Activated naive CD4-positive, alpha-beta T cell (primary cell): ENCODE measurements at places on chromosomes 11 and 22.
A peak's percentile ranks its signal among the peaks of the same experiment; 100 is the strongest.

DNA sequence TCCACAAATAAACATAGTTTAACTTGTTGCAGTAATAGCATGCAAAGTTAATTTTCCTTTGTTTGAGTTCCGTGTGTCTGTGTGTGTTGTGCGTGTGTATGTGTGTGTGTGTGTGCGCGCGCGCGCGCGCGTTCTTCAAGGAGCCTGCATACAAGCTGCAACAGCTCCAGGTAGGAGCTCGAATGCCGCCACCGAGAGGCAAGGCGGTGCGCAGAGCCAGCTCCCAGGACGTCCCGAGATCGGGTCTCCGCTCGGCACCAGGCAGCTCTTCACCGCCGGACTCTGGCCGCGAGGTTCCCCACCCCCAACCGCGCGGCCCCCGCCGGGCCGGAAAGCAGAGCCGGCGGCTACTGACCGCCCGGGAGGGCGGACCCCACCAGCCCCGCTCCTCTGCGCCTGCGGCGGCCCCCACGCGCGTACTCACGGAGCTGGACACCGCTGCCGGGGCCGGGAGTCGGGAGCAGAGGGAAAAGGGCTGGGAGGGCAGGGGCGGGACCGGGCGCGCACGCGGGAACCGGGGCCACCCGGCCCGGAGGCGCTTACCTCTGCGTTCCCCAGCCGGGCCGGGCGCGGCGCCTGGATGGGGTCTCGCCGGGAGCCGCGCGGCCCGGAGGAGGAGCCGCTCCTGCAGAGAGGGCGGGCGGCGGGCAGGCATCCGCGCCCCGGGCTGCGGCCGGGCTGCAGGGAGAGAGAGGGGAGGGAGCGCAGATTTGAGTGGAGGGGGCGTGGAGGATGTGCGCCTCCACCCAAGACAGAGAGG lies 40.4 kb upstream of the AKIP1 start:
- no peak for DNase-seq

- no peak for DNase-seq
Measured at GRCh38 chr22:49048591-49048990, 779.1 kb downstream of the BRD1 start.

GRCh38 chr11:110724358-110724757 lies 12.1 kb upstream of the ARHGAP20 start:
- no peak for DNase-seq

- DNase-seq: no peak
Measured at GRCh38 chr22:18145676-18146388, 4.1 kb upstream of the USP18 start.

DNA sequence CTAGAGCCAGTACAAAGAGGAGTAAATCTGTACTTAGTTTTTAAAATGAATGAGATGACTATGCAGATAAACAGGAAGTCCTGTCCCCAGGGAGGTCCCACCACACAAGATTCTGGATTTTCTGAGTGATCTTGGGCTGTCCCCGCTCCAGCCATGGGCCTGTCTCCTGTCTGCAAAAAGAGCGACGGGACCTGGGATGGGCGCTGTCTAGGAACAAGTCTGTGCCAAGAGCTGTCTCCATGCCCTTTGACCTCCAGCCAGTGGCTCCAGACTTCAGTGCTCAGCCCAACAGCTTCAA lies 6.0 kb downstream of the CSNK1E start:
- DNase-seq: no peak

GRCh38 chr22:34017205-34017604 lies 96.9 kb upstream of the LARGE1 start:
- DNase-seq: no peak

GRCh38 chr11:35247428-35247827 lies 108.5 kb downstream of the CD44 start:
- no peak for DNase-seq

GRCh38 chr11:36186340-36187175 lies 102.7 kb downstream of the COMMD9 start:
- no peak for DNase-seq

DNA sequence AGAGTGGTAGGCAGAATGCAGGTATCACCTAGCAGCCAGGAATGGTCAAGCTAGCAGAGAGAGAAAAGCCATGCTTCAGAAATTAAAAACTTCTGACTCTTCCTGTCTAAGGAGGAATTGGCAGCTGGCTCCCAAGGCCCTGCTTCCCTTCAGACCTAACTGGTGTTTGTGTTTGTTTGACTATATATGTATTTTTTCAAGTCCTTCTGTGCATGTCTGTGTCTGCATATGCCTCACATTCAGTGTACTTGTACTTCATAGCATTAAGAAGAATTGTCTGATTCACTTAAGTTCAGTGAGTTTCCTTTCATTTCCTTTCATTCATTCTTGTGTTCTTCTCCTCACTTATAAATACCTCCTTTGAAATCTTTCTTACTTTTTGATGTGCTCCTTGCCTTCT lies 109.0 kb upstream of the RRM1 start:
- no peak for DNase-seq

DNA sequence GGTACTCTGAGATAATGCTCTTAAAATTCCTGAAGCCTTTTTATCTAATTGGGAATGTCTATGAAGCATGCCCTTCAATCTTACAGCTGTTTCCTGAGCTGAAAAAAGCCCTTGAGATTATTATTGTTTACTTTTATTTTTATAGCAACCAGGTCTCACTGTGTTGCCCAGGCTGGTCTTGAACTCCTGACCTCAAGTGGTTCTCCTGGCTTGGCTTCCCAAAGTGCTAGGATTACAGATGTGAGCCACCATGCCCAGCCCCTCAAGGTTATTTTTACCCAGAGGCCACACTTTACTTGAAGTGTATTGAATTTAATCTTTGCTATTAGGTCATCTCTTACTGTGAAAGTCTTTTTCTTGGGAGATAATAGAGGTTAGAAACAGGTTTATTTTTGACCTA lies 7.0 kb upstream of the SWAP70 start:
- no peak for DNase-seq

- no peak for DNase-seq
Measured at GRCh38 chr11:13042873-13043342, 33.8 kb downstream of the RASSF10 start.

DNA sequence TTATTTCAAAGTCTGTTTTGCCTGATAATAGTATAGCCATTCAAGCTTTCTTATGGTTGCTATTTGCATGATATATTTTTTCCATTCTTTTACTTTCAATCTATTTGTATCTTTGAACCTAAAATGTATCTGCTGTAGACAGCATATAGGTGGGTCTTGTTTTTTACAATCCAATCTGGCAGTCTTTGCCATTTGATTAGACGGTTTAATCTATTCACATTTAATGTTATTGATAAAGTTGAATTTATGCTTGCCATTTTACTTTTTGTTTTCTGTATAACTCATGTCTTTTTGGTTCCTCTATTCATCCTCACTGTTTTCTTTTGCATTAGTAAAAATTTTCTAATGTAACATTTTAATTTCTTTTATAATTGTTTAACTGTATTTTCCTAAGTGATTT lies 37.4 kb downstream of the MMP20 start:
- no peak for DNase-seq

DNA sequence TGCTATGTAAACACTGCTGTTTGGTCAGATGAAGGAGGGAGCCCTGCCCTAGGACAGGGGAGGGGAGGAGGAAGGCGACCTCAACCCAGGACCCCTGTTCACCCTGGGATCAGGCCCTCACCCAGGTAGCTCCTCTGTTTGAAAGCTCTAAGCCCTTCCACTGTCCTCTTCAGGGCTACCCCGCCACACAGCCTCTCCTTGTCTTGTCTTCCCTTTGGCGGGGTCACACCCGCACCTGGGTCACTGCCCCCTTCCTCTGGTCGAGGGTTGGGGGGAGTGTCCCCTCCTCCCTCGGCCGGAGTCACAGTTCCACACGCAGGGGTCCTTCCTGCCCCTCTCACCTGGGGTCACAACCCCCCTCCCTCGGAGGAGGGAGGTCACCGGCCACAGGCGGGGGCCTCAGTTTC lies 463 bp upstream of the PTPMT1 start:
- no peak for DNase-seq

DNA sequence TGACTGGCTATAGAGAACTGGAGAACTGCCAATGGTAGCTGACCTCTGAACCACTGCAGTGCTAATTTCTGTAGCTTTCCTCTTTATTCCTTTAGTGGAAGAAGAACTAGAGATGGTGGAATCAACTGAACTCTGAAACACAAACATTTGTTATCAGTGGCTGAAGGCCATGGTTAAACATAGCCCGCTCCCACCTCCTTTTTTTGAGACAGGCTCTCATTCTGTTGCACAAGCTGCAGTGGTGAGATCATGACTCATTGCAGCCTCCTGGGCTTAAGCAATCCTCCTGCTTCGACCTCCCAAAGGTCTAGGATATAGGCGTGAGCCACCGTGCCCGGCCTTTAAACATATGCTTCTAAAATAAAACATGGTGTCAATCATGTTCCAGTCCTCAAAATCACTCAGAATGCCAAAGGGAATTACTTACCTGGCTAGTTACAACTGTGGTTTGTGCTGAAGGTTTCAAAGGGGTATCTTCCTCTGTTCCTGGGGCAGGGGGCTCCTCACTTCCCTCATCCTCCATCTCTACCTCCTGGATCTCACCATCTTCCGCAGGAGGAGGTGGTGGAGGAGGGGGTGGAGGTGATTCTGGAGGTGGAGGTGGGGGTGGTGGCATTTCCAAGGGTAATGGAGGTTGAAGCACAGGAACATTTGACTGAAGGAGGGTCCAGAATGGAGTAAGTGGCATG lies 9.0 kb upstream of the AGBL2 start:
- DNase-seq: no peak

DNA sequence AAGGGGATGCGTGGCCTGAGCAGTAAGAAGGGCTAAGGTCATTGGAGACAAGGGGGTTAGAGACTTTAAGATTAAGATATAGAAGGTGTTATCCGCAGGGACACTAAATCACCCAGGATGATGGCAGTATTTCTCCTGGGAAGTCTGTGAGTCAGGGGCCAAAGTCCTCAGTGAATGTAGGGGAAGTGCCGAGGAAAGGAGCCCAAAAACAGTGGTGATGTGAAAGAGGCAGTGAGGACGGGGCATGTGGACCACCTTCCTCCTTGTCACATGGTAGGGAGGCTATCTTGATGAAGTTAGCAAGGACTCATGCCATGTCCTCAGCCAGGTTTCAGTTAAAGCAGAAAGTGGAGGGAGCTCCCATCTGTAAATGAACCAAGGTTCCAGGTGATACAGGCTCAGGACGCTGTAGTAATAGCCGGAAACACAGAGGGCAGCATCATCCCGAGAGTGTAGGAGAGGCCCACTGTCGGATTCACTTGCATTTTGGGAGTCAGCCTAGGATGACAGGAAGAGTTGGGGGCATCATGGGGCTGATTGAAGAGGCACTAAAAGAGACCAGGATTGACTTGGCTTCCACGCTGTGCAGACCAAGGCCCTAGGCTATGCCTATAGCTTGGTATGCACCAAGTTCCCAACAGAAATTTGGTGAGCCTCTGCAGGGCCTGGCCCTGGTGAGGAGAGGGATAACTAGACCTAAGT lies 33.5 kb downstream of the WEE1 start:
- DNase-seq: no peak

- no peak for DNase-seq
Measured at GRCh38 chr11:6196396-6196795, 2.6 kb upstream of the OR52W1 start.

DNA sequence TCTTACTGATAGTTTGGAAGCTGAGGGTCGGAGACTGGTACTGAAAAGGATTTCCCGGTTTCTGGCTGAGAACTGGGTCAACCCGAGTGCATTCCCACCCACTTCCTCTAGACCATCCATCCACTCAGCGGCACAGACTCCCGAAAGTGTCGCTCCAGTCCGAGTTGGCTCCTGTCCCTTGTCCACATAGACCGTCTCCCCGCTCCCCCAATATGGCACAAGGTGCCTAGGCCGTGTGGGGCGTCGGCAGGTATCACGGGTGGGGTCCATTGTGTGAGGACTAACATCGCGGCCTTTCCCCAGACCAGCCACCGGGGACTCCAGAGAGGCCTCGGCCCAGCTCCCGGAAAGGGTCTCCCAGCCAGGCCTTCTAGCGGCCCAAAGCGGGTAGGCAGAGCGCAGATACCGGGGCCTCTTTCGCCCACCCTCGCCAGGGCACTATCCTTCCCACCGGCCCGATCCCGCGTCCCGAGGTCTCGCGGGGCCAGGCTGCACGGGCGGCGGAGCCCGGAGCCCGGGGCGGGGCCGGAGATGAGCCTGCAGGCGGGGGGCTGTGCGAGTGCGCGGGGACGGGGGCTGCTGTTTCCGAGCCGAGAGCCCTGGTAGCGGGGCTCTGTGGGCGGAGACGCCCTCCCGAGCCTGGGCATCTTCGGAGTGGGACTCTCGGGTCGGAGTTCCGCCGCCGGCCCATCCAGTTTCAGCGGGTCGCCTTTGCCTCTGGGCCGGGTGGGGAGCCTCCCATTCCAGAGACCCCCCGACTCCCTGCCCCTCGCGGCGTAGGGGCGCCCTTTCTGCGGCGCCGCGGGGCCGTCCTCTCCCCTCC lies 21.1 kb downstream of the SERPINH1 start:
- DNase-seq: peak; percentile 49

DNA sequence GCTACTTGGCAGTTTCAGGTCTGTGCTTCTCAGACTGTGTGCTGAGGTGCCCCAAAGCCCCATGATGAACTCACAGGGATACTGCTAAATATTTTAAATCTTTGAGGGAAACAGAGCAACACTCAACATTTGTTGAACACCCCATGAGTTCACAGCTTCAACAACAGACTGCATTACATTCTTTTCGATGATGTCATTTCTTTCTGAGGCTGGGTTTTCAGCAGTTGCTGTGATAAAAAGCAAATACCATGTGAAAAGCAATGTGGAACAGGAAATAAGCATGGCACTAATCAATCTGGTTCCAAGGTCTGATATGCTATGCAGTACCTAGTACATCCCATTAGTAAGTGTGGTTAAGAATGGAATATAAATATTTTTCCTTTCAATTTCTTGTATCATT lies 82.7 kb downstream of the RPL27A start:
- DNase-seq: no peak

DNA sequence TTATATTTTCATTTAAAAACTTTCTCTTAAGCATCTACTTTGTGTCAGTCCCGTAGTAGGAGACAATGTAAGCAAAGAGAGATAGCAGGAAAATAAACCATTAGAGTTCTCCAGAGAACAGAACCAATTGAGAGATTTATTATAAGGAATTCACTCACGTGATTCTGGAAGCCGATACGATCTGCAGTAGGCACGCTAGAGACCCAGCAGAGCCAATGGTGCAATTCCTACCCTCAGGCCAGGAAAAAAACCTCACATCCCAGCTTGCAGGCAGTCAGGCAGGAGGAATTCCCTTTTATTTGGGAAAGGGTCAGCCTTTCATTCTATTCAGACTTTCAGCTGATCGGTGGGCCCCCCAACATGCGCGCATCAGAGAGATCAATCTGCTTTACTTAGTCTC lies 7.3 kb upstream of the PLEKHA7 start:
- DNase-seq: no peak

GRCh38 chr22:39818094-39818493 lies 75.5 kb downstream of the ENTHD1 start:
- no peak for DNase-seq

DNA sequence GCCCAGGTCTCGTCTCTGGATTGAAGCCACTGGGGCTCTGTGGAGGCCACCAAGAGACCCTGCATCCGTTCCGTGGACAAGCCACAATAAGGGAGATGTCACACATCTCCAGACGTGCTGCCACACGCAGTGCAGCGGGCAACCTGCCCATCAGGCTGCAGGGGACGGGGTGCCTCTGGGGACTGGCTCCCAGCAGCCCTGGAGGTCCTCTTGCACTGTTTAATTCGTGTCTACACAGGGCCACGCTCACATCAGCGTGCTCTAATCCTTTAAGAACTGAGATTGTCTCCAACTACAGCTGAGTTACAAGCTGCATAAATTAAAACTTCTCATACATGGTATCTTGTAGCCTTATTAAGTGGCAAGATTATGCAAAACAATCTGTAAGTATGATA lies 1232.2 kb downstream of the BRD1 start:
- no peak for DNase-seq

GRCh38 chr11:44893846-44894617 lies 56.7 kb downstream of the TP53I11 start:
- peak; percentile 28 for DNase-seq
